Stimulated activated CD4-positive, alpha-beta T cell treated with anti-CD3 and anti-CD28 coated beads, Interleukin-2, amount 100 ng/mL, for 24 hours (primary cell): ENCODE measurements at places on chromosomes 7 and 10.

DNA sequence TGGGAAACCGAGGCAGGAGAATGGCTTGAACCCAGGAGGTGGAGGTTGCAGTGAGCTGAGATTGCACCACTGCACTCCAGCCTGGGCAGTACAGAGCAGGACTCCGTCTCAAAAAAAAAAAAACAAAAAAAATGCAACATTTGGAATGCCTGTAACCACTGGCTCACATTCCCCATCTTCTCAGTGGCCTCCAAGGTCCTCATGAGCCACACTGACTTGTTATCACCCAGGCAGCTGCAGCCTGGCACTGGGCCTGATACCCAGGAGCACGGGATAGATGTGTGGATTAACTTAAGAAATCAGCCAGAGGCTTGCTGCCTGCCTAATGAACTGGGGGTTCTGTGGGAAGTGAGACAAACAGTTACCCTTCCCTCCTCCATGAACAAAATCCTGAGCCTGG, 23.0 kb downstream of the JCAD start:
- no peak for DNase-seq

DNA sequence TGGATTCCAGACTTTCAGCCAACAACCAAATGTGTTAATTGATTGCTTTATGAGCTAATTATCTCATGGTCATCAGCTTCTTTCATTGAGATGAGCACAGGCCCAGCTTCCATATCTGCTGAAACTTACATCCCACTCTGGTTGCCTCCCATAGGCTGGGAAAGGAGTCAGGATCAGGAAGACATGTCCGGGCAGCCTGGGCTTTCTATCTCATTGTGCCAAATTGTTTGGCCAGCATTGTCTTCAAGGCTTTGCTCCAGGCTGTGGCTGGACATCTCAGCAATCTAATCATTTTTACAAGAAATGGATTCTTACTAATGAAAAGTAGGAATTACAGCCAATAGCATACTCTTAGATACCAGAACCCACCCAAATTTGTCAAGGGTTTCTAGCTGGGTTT, 295.2 kb downstream of the CXCL12 start:
- no peak for DNase-seq

GRCh38 chr7:66894463-66895080, 26.5 kb upstream of the TMEM248 start:
- no peak for DNase-seq

GRCh38 chr10:35493196-35494118, 111.7 kb upstream of the GJD4 start:
- no peak for DNase-seq

GRCh38 chr7:73815436-73815835, 15.4 kb upstream of the CLDN4 start:
- DNase-seq, result no peak

DNA sequence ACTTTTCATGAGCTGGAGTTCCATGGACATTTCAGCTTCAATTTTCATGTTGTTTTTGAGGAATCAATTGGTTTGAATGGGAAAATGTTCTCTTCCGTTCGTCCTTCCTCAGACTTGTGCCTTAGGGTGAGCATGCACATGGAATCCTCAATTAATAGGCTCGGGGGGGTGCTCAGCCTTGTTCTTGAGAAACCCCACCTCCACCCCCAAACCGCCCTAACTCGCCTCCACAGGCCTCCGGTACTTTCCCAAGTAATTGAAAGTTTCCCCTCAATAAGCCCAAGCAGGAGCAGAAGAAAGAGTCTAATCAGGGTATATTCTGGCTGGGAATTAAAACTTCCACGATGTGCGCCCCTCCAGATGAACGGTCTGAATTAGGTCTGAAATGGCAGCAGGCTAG, 945.2 kb downstream of the GRID1 start:
- no peak for DNase-seq
